ENCODE measurements at places on chromosomes 12 and 14.
A peak's percentile ranks its signal among the peaks of the same experiment; 100 is the strongest.

DNA sequence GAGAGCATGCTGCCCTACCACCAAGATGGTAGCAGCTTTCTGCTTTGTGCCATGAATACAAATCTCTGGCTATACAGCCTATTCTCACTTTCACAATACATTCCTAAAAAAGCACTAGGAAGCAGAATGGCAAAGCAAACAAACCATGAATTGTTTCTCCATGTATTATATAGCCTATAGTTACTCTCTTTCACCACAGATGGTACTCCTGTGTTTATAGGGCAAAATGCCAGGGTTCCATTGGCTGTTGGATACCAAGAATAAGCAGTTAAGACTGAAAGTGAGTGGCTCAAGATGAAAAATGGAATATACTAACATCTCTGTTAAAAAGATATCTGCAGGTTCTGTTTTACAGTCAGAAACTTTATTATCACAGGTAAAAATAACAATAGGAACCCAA is 11.1 kb downstream of the ARF3 start:
- no peak for DNase-seq

DNA sequence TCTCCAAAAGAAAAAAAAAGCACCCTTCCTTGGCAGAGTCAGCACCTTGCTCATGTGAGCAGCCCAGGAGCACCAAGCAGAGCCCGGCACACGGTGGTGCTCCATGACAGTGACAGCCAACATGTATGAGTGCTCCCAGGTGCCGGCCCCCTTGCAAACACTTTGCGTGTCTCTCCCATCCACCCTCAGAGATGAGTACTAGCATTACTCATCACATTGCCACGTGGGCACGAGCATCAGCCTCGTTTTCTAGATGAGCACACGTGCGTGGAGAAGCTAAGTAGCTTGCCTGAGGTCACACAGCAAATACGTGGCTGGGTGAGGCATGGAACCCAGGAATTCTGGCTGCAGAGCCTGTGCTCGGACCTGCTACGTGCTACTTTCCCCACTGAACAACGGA is 177.9 kb upstream of the PRMT8 start:
- no peak for DNase-seq

- no peak for DNase-seq
Observed at GRCh38 chr14:94998685-94999084, 158.6 kb downstream of the DICER1 start.

- DNase-seq, result no peak
Observed at GRCh38 chr12:72832024-72832423, 559.9 kb downstream of the TRHDE start.

GRCh38 chr12:87679251-87679650 is 349.9 kb downstream of the C12orf50 start:
- DNase-seq, result no peak

DNA sequence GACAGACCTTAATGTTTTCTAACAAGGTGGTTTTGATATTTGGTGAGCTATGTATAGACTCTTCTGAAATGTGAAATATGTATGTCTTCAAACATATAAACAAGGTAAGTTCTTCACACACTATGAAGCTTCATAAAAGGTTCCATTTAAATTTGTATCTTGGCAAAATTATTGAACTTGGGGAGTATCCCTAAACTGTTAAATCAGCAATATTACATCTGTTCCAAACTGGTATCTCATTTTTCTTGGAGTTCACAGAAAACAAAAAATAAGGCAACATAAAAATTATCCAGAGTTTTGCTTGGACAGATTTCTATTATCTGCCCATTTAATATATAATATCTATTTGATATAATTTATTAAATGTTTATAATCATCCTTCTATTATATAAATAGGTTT is 62.4 kb downstream of the TAOK3 start:
- DNase-seq, result no peak

DNA sequence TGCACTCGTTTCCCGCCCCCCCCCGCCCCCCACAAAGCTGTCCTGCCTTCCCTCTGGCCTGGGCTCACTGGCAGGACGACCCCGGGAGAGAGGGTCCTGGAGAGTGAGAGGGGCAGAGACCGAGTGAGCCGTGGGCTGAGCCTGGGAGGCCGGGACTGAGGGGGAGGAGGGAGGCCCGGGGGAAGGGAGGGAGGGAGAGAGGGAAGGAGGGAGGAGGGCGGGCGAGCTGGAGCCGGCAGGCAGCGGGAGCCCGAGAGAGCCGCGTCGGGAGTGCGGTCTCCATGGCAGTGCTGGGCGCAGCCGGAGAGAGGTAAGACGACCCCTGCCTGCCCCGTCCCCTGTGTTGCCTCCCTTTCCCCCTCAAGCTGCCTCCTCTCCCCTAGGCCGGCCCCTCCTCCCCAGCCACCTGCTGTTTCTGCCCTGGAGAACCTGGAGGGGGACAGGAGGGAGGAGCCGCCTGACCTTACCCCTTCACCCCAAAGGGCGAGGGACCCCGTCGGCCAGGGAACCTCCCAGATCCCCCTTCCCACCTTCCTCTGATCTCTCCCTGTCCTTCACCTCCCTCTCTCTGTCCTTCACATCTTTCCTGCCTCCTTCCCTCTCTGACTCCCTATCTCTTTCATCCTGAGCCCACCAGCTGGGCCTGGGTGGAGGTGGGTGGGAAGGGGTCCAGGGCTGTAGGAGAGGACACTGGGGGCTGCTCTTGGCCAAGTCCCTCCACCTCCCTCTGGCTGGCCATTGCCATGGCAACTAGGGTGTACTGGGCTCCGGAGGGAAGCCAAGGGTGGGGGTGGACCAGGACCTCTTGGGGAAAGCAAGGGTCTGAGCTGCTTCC is at the start of gene GPR162:
Gene GPR162 (plus strand): TSS at position 231 of the 835 bp plus-strand sequence. CDS start 2,078 bp downstream, outside the sequence.
- no peak for DNase-seq

DNA sequence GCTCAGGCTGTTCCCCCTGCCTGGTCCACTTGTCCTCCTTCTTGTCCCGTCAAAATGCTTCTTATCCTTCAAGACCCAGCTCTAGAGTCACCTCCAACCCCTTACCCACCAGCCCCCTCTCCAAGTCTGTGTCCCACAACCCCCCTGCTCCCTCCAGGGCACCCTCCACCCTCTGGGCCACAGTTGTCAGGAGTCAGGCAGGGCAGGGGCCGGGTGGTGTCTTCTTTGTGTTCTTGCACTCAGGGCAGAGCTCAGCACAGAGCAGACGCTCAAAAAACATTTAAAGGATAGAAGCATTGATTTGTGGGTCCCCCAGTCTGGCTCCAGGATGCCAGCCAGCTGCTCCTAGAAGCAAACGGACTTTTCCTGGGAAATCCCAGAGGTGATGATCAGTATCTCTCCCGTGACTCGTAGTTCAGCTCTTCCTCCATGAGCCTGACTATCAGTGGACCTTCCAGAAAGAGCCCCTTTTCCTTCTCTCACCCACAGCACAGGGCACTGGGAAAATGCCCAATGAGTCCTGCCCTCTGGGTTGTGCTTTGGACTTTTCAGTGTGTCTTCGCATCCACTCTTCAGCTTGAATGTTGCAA is 17.2 kb upstream of the BDKRB1 start:
- no peak for DNase-seq

- no peak for DNase-seq
Observed at GRCh38 chr14:65003394-65003793, 16.7 kb downstream of the FNTB start.

DNA sequence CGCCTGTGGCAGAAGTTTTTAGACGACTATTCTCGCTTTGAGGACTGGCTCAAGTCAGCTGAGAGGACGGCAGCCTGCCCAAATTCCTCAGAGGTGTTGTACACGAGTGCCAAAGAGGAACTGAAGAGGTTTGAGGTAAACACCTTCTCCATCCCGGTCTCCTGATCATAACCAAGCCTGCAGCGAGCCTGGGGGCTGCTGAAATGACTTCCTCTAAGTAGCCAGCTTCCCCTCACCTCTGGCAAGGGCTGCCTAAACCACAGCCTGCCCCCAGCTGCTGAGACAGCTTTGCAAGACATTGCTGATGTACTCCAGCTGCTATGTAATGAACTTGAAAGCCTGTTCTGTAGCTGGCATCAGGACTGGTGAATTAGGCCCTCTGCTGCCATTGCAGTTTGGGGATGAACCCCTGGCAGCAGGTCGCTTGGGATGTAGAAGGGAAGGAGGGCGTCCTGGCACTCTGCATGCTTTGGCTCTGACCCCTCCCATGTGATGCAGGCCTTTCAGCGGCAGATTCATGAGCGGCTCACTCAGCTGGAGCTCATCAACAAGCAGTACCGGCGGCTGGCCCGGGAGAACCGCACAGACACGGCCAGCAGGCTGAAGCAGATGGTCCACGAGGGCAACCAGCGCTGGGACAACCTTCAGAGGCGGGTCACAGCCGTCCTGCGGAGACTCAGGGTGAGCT is 84.6 kb downstream of the ESR2 start:
- no peak for DNase-seq

DNA sequence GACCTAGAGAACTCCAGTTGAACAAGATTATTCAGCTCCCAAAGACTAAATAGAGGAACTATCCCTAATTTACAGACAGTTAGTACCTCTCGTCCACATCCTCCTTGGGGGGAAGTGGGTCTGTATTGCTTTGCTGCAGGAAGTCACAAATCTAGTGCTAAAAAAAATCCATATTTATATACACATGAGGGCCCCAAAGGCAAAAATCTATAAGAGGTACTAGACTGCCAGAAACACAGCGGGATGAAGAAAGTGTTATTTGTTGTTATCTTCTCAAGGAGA is 190.1 kb downstream of the TTC8 start:
- no peak for DNase-seq

DNA sequence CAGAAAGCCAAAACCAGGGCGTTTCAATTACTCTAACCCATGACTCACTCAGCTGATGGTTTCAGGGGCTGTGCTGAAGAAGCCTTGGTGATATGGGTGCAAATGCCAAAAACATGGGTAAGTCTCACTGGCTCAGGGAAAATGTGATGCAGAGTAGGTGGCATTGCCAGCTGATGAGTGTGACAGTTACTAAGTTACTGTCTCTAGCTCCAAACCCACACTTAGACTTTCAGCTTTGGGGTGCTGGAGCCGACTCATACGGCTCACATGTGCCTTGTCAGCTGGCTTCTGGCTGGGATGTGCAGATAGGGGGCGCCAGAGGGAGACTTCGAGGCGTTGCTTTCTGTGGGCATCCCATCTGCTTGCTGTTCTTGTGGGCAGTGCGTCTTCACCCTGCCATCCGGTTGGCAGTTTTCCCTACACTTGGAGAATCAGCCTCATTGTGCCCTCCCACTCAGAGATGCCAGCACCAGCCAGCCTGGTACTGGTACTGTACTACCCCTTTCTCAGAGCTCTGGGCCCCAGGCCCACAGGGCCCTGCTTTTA is 11.1 kb upstream of the KRT7 start:
- peak; percentile 30 for DNase-seq

DNA sequence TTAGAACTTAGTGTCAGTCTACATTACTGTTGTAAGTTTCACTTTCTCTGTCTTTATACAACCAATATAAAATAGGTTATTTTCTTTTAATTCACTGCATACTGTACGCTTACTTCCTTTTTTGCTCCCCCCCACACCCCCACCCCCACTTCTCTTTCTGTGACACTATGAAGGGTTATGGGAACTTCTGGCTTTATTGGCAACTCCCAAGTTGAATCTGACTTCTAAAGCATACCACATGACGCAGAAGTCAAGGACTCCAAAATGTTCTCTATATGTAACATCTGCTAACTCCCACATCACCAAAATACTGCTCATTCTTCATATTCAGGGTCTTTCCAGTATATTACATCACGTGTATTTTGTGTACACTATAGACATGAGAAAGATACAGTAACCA is 81.2 kb upstream of the ATXN7L3B start:
- DNase-seq, result no peak

- DNase-seq, result no peak
Observed at GRCh38 chr14:28163233-28163632, 603.4 kb upstream of the FOXG1 start.

GRCh38 chr14:59787045-59787674 is 83.4 kb downstream of the RTN1 start:
- no peak for DNase-seq

- DNase-seq, result no peak
Observed at GRCh38 chr12:2274733-2275132, 221.9 kb downstream of the CACNA1C start.

DNA sequence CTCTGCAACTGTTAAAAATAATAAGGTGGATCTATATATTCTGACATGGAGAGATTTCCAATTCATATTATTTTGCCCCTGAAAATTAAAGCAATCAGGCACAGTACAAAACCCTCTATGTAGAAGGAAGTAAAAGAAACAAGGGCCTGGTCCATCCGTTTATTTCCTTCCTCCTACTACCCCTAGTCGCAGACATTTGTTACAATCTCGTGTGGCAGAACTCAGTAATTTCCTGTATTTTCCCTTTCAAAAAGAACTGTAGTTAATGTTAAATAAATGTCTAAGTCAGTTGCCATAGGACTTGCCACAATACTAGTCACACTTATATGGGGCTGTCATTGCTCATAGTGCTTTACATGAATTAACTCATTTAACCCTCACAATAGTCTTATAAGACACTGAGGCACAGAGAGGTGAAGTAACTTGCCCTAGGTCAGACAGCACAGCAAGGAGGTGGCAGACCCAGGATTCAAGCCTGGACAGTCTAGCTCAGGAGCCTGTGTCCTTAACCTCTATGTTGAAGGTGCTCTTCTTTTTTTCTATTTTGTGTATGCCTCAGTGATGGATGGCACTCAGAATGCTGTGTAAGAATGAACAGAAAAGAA is 24.2 kb downstream of the NINJ2 start:
- peak; percentile 16 for DNase-seq

DNA sequence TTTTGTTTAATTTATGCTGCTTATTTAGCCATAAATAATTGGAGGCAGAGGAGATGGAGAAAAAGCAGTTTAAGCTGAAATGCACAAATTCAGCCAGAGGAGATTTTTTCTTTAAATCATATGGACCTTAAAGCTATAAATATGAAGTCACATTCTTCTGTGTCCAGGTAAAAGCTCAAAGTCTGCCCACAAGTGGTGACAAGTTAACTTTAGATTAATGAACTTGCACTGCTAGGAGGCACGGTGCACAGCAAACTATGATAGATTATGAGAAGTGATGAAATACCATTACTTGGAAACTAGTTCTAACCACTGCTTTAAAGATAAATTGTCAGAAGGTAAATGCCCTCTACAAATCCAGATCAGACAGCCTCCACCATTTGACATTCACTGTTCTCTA is 69.0 kb downstream of the IFT81 start:
- DNase-seq, result no peak
